Femur (tissue), 1 donor: ENCODE measurements at places on chromosomes 3 and 15.

DNA sequence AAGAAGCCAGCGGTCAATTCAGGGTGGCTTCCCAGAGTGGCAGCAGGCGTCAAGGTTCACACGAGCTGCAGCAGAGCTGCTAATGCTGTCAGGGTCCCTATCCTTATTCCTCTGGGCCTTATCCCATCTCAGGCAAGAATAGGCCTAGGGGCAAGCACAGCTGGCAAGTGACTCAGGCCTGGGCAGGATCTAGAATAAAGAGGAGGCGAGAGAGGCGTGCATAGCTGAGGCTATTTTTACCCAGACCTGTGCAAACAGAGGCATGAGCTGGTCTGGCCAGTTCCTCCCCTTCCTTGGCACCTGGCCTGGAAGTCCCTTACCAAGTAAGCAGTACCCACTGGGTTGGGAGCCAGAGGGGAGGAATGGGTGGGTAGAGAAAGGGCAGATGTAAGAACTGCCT, 12.2 kb upstream of the VIPR1 start:
- peak; percentile 51 for DNase-seq

GRCh38 chr3:60461267-60461666, 790.0 kb downstream of the FHIT start:
- no peak for DNase-seq

GRCh38 chr3:67916353-67916752, 261.9 kb upstream of the SUCLG2 start:
- DNase-seq, result no peak

- no peak for DNase-seq
These were observed 4.8 kb downstream of the LRRC58 start for GRCh38 chr3:120344349-120344748.

- DNase-seq, result no peak
These were observed 320.3 kb upstream of the SATB1 start for GRCh38 chr3:18745472-18745871.

DNA sequence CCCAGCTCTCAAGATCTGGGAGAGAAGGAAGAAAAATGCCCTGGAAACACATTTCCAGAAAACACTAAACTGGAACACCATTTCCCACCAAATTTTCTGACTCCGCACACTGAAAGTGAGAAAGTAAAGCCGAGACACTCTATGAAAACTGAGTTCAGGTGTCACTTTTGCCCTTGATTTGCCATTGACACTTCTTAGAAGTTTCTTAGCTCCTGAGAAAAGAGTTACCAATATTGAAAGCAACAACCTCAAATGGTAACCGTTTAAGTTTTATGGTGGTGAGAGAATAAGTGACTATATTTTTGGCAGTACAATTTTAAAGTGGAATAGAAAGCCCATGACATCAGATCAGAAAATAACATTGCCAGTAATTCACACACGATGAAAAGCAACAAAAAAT, 39.0 kb downstream of the CD86 start:
- no peak for DNase-seq

- DNase-seq, result no peak
These were observed 2.0 kb upstream of the TM6SF1 start for GRCh38 chr15:83105440-83105839.

GRCh38 chr3:20511863-20512505, 326.0 kb upstream of the SGO1 start:
- no peak for DNase-seq

DNA sequence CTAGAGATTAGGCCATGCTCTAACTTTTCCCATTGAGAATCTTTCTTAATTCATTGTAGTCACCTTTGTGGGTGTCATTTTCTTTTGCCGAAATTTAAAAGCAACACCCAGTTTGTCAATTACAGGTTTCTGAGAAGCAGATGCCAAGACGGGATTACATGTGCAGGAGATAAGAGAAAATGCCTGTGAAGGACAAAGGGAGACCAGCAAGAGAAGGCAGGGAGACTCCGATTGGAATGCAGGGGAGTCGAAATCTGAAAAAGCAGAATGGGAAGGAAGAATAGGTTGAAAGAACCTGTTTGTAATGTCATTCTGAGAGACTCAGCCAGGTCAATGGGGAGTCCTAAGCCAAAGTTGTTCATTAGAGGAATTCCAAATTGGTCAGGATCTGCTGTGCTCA, 3.6 kb upstream of the DPH6 start:
- DNase-seq, result no peak

DNA sequence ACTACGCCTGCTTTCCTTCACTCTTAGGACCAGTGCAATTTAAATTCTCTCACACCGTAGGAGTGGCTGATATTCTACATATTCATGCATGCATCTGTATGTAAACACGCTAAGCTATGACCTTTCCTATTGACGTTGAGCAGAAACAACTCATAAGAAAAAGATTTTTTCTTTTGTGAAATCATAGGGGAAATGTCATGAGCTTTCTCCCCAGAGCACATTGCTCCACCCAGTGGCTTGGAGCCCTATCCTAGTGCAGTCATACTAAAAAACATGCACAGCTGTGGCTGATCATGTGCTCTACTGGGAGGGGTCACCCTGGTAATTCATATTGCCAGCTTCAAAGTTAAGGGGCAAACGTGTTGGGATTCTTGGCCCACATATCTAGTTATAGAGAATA, 1.8 kb upstream of the MESD start:
- peak; percentile 56 for DNase-seq

GRCh38 chr3:14487821-14488220, 52.3 kb downstream of the GRIP2 start:
- no peak for DNase-seq

GRCh38 chr3:168398371-168399025, 302.8 kb upstream of the GOLIM4 start:
- no peak for DNase-seq

- no peak for DNase-seq
These were observed 143.5 kb upstream of the SOX2 start for GRCh38 chr3:181568248-181568647.

DNA sequence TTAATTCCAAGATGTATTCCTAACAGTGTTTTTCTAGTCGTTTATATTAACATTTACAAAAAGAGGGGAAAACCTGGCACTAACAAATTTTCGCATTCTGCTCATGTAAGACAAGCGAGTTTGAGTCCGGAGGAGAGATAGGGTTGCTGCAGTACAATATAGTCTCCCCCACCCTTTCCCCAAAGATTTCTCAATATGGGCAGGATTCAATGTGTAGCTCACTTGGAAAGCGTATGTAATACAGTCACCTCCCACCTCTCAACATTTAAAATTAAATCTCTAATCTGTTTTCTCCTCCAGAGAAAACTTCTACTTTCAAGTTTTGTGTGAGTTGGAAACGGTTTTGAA, 57.9 kb downstream of the CMSS1 start:
- DNase-seq, result peak; percentile 35

- no peak for DNase-seq
These were observed 18.8 kb downstream of the PLXND1 start for GRCh38 chr3:129587566-129588210.

GRCh38 chr3:116285781-116286421, 159.4 kb downstream of the LSAMP start:
- peak; percentile 43 for DNase-seq

- DNase-seq, result no peak
These were observed 59.5 kb downstream of the FNDC3B start for GRCh38 chr3:172098698-172099494.
